Myometrial cell (primary cell): ENCODE measurements at places on chromosomes 1 and 21. TPM values are rescaled to one million over a fixed set of nuclear protein-coding genes. Genes with fewer than 3 reads are reported as not detected.

KRTAP21-2 gene
- total RNA-seq, result not detected in 2 replicates

PLA2G2C gene
- not detected in 2 replicates for total RNA-seq

SLC6A9 gene
- total RNA-seq, result 3.9 and 5.5 TPM in 2 replicates

FMO1 gene
- total RNA-seq, result not detected in 2 replicates

RCAN1 gene
- 21.6 and 28.0 TPM in 2 replicates for total RNA-seq

TAF12 gene
- 29.4 and 34.3 TPM in 2 replicates for total RNA-seq

FCGR1A gene
- total RNA-seq, result not detected in 2 replicates

SYTL1 gene
- 2.8 TPM in 1 of 2 replicates, not detected in the other for total RNA-seq

BLZF1 gene
- total RNA-seq, result 28.7 and 33.7 TPM in 2 replicates

CD53 gene
- total RNA-seq, result not detected in 2 replicates

FABP3 gene
- 126 and 155 TPM in 2 replicates for total RNA-seq

PDE4B gene
- 2.3 and 3.5 TPM in 2 replicates for total RNA-seq

KCNE1 gene
- total RNA-seq, result not detected in 2 replicates

CSF3R gene
- total RNA-seq, result not detected in 2 replicates

HIVEP3 gene
- 0.18 and 1.4 TPM in 2 replicates for total RNA-seq

ANKRD45 gene
- total RNA-seq, result 0.53 TPM in 1 of 2 replicates, not detected in the other

DNAH14 gene
- total RNA-seq, result 6.7 and 7.5 TPM in 2 replicates

FAM177B gene
- total RNA-seq, result not detected in 2 replicates

DYRK3 gene
- 23.1 and 27.3 TPM in 2 replicates for total RNA-seq

AGTRAP gene
- 93.1 and 104 TPM in 2 replicates for total RNA-seq
